ENCODE measurements at places on chromosomes 5 and 9. TPM values are rescaled to one million over a fixed set of nuclear protein-coding genes. Genes with fewer than 3 reads are reported as not detected.

DNA sequence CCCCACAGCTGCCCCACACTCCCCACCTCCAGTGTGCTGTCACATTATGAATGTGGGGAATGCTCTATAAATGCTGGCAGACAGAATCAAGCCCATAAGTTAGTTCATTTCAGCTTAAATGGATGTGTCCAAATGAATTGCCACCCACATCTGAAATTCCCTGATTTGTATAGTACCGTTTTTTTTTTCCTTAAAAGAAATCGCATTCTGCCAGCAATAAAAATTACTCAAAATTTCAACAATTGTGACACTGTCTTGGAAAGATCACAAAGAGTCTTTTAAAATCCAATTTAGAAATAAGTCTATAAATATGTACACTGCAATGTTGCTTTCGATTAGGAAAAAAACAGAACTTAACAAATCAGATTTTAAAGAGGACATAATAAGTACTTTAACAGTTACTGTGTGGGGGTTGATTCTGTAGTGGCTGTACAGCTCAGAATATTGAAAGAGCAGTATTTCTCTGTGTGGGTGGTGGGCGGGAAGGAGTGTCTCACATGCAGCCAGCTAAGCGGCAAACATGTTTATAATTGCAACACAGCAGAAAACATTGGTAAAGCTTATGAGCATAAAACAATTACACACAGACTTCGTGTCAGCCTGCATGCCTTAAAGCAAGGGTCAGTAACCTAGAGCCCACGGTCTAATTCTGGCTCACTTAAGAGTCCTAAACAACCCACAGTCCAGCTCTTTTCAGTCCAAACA, 24.9 kb upstream of the CSNK1G3 start:
- no peak for DNase-seq
- H3K4me1 ChIP-seq = no peaks in the 10 kb centered on the region
- no peaks in the 10 kb centered on the region for H3K36me3 ChIP-seq
- peaks cover 9% of the 10 kb centered on the region for H3K27me3 ChIP-seq
- H3K27ac ChIP-seq = no peak overlapping the region
- H3K4me3 ChIP-seq = peak overlapping the region; percentile 32

DNA sequence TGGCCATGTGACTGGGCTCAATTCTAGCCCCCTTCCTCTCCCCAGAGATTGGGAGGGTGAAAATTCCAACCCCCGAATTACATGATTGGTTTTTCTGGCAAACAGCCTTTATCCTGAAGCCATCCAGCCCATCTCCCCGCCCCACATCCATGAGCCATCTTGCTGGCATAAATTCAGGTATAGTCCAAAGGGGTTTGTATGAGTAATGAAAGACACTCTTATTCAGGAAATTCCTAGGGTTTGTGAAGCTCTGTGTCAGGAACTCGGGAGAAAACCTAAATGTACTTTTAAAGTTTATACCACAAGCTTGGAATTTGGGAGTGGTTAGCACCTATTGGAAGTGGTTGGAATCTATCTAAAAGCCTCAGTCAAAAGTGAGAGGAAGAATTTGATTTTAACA, 80.6 kb upstream of the SIMC1 start:
- 0 out of 2 replicates have a peak, but pooled peaks cover 13% of the 10 kb centered on the region for H3K36me3 ChIP-seq
- no peak overlapping the region for H3K27ac ChIP-seq
- peaks cover 10% of the 10 kb centered on the region for H3K27me3 ChIP-seq
- peak overlapping the region; percentile 59 for H3K4me3 ChIP-seq

DNA sequence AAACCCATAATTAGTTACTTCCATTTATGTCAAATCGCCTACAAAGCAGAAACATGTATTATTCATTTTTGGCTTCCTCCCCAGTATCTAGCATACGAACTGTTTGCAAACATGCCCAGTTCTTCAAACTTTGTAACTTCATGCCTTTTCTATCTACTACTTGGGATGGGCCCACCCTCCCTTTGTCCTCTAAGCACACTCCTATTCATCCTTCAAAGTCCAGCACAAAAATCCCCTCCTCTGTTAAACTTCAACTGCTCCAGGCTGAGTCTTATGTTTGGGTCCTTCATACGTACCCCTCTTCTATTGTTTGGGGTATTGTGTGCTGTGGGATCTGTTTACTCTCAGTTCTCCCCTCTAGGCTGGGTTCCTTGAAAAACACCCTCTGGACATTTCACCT, 55.5 kb downstream of the KCNIP1 start:
- H3K4me1 ChIP-seq = no peaks in the 10 kb centered on the region
- no peak overlapping the region for H3K4me3 ChIP-seq
- no peaks in the 10 kb centered on the region for H3K36me3 ChIP-seq
- H3K27ac ChIP-seq = no peak overlapping the region

- H3K4me3 ChIP-seq = no peak overlapping the region
- H3K4me1 ChIP-seq = peaks cover 25% of the 10 kb centered on the region
- no peaks in the 10 kb centered on the region for H3K36me3 ChIP-seq
Observed at GRCh38 chr5:82426464-82427154, 148.5 kb upstream of the RPS23 start.

DNA sequence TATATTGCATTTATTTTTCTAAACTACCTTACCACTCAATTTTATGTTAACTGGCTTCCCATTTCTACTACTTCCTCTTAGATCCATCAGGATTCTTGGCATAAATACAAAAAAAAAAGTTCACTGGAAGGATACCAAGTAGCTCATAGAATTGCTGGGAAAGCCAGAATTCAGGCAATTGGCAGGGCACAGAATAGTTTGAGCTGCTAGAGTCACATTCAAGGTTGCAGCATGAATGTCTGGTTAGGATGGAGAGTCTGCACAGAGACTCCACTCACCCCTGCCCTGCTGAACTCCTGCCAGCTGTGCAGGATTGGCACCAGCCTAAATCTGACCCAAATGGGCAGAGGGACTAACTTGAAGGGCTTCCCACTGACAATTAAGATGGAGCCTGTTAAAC, 4.9 kb upstream of the AMACR start:
- no peaks in the 10 kb centered on the region for H3K36me3 ChIP-seq
- no peak overlapping the region for H3K27ac ChIP-seq
- no peak for DNase-seq
- no peaks in the 10 kb centered on the region for H3K27me3 ChIP-seq

The TPPP gene
- 0.27 TPM for total RNA-seq

The FGF1 gene
- 34.2 TPM for total RNA-seq

All from HFFc6 (cell line).